ENCODE measurements at places on chromosomes 13 and 19.

- no peak for DNase-seq
Measured at GRCh38 chr19:46283771-46284170, 13.1 kb upstream of the HIF3A start.

GRCh38 chr13:109569958-109570711, 216.2 kb downstream of the IRS2 start:
- no peak for DNase-seq

- DNase-seq, result peak; percentile 90
Measured at GRCh38 chr13:28475916-28476725, 18.8 kb downstream of the FLT1 start.

- DNase-seq, result peak; percentile 63
Measured at GRCh38 chr19:18657590-18658365, 20.9 kb downstream of the KLHL26 start.

DNA sequence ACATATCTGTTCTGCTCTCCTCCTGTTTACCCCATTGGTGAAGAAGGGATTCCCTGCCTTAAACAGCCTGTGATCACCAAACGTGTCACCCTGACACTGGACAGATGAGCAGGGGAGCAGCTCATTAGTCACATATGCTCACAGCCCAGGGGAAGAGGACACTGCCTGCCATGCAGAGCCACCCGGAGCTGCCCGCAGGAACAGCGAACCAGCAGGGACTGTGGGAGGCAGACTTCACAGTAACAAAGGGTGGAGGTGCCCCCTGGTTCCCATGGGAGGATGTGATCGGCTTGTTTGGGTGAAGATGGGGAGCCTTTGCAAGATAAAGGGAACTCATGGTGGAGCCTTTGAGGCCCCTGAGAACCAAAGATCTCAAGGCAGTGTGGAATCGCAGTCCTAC, 88.6 kb upstream of the FARP1 start:
- DNase-seq, result no peak

DNA sequence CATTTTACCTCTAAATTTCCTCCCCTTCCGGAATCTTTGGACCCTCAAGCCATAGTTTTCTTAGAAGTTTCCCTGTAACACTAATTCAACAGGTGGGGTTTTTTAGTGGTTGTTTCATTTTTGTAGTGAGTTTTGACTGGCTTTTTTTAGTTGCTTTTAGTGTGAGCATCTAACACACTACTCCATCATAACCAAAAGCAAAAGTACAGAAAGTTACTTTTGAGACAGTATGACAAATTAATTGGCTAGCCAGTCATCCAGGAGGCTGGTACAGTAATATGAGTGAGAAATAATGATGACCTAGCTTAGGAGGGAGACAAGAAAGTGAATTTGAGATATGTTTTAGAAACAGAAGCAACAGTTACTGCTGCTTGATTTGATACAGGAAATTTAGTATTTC, 71.5 kb downstream of the DNAJC15 start:
- DNase-seq, result no peak

- no peak for DNase-seq
Measured at GRCh38 chr13:108044954-108045353, 170.4 kb downstream of the LIG4 start.

- no peak for DNase-seq
Measured at GRCh38 chr13:61500176-61500575, 84.5 kb upstream of the PCDH20 start.

GRCh38 chr13:95235199-95235756, 66.0 kb downstream of the ABCC4 start:
- DNase-seq, result no peak

GRCh38 chr19:38224014-38224862, at the start of gene DPF1:
DPF1 (minus strand) TSS chr19:38224222; CDS start chr19:38224142, 80 bp downstream.
- peak; percentile 84 for DNase-seq

DNA sequence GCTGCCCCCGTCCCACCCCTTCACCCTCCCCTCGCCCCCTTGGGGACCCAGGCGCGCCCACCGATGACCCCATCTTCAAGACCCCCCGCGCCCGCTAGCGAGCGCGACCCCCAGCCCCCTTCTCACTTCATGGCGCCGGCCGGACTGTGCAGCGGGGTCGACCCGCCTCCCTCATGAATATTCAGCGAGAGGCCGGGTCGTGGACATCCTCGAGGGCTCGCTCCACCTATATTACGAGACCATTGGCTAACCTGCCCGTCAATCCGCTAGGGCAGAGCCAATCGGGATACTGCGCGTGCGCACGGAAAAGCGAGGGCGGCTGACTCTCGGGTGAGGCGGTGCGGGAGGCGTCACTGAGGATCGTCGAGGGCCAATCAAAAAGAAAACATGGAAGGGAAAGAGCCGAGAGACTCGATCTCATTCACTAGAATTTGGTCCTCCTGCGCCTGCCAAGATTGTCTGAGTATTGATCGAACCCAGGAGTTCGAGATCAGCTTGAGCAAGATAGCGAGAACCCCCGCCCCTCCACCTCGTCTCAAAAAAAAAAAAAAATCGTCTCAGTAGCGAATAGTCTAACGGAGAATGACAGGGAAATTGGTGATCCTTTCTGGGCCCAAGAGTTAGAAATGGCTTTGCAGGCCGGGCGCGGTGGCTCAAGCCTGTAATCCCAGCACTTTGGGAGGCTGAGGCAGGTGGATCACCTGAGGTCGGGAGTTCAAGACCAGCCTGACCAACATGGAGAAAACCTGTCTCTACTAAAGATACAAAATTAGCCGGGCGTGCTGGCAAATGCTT, at the start of gene ERCC2:
TSS of gene ERCC2 (minus strand) at position 164 of the 795 bp plus-strand sequence. CDS start at position 131, 33 bp downstream.
- DNase-seq, result peak; percentile 99

- DNase-seq, result no peak
Measured at GRCh38 chr13:36450534-36450933, 18.2 kb downstream of the CCNA1 start.

GRCh38 chr13:65582160-65582559, 1648.0 kb downstream of the PCDH9 start:
- no peak for DNase-seq

GRCh38 chr19:46635920-46636761, at the start of gene GNG8:
GNG8 (minus strand) TSS chr19:46636202; CDS start chr19:46634682, 1,520 bp downstream.
- DNase-seq, result no peak

- peak; percentile 58 for DNase-seq
Measured at GRCh38 chr13:98184792-98185191, 7.7 kb upstream of the RNF113B start.

- DNase-seq, result no peak
Measured at GRCh38 chr13:59099182-59099974, 1064.3 kb downstream of the DIAPH3 start.

DNA sequence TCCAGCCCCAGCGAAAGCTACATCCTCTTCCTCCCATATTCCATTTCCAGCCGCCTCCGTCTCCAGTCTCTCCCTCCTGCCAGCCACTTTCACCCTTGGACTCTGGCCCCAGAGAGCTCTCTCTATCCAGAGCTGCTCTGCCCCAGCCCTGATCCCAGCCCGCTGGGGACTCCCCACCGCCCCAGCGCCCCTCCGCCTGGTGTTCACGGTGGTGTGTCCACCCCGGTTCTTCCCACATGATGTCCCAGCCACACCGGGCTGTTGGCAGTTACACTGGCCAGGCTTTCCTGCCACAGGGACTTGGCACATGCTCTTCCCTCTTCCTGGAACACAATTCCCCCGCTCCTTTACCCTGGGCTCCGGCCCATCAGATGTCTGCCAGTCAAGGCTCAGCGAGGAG, 11.3 kb upstream of the EMC10 start:
- DNase-seq, result no peak

DNA sequence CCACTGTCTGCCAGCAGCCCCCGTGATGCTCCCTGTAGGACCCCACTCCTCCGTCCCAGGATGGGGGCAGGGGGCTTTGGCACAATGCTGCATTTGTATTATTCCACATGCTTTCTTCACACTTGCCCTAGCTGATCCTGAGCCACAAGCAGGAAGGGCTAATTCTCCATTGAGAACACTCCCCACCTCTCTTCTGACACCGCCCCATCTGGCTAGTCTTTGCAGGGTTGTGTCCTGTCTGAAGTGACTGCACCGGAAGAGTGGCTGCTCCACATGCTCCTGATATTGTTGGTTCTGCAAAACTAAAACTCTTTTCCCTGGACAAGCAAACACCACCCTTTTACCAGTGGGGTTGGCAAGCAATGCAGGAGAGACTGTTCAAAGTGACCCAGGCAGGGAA, 18.0 kb downstream of the ZNF574 start:
- no peak for DNase-seq

DNA sequence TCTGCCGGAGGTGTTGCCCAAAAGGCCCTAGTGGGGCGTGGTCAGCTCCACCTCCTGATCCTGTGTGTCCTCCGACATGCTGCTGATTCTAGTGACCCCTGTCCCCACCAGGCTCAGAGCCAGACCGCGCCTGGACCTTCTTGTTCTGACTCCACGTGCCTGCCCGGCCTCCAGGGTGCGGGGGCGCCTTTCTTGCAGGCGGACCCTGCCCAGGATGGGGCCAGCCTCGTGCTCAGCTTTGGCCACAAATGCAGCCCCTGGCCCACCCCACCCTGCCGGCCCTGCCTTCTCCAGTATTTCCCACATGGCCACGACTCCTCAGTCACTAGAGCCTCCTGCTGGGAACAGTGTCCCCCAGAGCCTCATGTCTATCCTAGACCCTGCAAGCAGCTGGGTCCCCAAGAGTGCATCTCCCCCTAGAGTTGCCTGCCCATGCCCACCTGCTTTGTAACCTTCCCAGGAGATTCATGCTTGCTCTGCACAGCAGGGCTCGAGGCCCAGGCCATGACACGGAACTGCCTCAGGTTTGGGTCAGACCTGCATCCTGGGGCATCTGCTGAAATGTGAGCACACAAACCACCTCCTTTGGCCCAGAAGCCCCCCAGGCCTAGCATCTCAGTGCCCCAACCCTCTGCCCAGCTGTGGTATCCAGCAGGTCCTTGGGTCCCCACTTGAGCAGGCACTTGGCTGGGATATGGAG, 27.0 kb downstream of the TMEM161A start:
- no peak for DNase-seq

- peak; percentile 96 for DNase-seq
Measured at GRCh38 chr19:15265850-15266248, 33.6 kb upstream of the EPHX3 start.

Data from EL (cell line).